ENCODE measurements at places on chromosomes 2 and 18.

- no peak for DNase-seq
Measured at GRCh38 chr2:50719837-50720696, 311.9 kb downstream of the NRXN1 start.

- no peak for DNase-seq
Measured at GRCh38 chr2:74375838-74376237, 4.3 kb downstream of the DCTN1 start.

- DNase-seq, result no peak
Measured at GRCh38 chr18:59691996-59692395, 5.2 kb downstream of the CCBE1 start.

- no peak for DNase-seq
Measured at GRCh38 chr2:71882949-71883472, 264.7 kb downstream of the CYP26B1 start.

DNA sequence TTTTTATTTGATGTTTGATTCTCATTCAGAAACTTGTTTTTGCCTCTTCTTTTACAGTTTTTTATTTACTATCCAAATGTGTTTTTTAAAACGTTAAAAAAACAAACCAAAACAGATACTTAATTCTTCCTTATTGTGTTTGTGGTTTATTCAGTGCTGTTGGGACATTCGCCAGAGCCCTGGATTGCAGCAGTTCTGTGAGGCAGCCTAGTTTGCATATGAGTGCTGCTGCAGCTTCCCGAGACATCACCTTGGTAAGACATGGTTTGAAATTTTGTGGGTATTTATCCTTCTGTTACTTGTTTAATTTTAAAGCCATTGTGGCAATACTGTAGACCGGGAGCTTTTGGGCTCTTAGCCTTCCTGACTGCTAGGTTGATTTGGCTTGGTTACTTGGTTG, 91.2 kb downstream of the MTA3 start:
- DNase-seq, result no peak

DNA sequence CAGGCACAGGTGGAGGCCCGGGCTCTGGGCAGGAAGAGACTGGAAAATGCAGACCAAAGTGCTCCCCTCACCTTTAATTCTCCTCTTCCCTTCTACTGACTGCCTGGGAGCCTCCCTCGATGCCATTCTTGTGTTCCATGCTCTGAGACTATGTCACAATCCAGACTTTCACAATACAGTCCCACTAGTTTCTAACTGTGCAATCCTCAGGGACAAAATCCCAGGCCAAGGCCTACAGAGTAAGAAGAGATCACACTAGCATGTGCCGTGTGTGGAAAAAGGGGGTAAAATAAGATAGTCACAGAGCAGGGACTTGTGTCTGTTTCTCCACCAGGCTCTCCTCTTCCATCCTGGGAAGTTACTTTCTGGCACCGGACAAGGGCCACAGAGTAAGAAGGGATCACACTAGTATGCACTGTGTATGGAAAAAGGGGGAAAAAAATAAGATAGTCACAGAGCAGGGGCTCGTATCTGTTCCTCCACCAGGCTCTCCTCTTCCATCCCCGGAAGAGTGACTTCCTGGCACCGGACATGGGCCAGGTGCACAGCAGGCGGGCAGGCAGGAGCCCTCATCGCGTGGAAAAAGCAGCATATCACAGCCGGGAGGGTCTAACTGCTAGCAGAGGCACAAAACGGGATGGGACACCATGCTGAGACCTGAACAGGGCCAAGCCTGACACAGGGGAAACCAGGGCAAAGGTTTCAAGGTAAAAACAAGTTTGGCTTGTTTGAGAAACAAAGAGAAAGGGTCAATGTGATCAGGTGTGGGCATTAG, 9.6 kb downstream of the CYB5A start:
- DNase-seq, result no peak

- DNase-seq, result no peak
Measured at GRCh38 chr2:7661502-7661901, 744.3 kb downstream of the RNF144A start.

DNA sequence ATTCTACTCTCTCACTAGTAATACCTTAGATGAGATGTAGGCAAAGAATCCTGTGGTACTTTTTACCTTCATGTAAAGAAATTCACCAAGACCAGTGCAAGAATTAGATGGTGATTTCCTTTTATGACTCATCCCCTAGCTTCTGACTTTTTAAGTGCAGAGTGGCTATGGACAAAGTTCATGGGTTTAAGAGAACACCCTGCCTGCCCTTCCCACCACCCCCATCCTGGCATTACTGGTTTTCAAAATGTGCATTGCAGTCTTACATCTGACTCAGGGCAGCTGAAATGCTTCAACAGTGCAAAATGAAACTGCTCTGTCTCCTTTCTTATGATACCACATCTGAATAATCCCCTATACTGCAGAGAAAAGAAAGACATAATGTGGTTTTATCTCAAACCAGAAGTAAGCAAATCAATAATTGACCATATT, 22.6 kb downstream of the MAIP1 start:
- no peak for DNase-seq

DNA sequence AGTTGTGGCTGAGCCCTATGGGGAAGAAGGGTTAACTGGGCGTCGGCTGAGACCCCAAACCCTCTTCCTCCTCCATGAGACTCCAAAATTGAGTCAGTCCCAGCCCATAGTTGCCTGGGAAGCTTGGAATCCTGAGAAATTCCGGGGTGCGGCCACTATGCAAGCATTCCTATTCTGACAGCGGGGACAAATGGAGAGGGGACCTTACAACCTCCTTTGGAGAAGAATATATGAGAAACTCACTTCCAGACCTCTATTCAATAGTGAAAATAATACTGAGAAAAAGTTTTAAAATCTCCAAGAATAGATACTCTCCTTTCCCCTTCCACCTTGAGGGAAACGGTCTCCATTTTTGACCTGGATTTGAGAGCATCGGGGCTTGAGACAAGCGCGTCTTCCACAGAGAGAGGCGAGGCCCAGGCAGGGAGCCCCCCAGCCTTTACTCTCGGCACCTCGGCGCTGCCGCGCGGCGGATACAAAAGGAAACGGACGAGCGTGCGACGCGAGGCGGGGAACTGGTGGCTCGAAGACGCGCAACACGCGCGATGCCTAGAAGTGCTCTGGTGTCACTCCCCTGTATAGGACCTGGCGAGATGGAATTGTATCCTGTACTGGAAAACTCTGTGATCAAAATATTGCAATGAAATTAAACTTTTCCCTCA, 11.1 kb downstream of the NR4A2 start:
- peak; percentile 21 for DNase-seq

GRCh38 chr2:128458505-128458904, 139.8 kb upstream of the HS6ST1 start:
- DNase-seq, result no peak

- no peak for DNase-seq
Measured at GRCh38 chr2:230796280-230796862, 68.4 kb upstream of the ITM2C start.

- DNase-seq, result peak; percentile 65
Measured at GRCh38 chr2:203484266-203485112, 50.6 kb downstream of the RAPH1 start.

DNA sequence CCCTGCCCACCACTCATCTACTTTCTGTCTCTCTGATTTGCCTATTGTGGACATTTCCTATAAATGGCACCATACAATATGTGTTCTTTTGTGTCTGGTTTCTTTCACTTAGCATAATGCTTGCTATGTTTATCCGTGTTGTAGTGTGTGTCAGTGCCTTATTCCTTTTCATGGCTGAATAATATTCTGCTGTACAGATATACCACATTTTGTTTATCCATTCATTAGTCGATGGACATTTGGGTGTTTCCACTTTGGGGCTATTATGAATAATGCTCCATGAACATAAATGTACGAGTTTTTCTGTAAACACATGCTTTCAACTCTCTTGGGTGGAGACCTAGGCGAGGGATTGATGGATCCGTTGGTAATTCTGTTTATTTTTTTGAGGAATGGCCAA, 15.6 kb downstream of the ARL4C start:
- no peak for DNase-seq

- no peak for DNase-seq
Measured at GRCh38 chr2:201523506-201523905, 72.0 kb downstream of the STRADB start.

All from CD4-positive, alpha-beta T cell treated with Interleukin-2 at 100 ng/mL for 4 hours (primary cell).